ENCODE measurements at places on chromosomes 2 and 18. TPM values are rescaled to one million over a fixed set of nuclear protein-coding genes. Genes with fewer than 3 reads are reported as not detected.

Gene NEU4
- 0.13 TPM for total RNA-seq

Gene KLHL29
- 6.8 TPM for total RNA-seq

Gene FTCDNL1
- 0.59 TPM for total RNA-seq

Gene GPR35
- total RNA-seq: 2.0 TPM

Gene HTR2B
- 37.3 TPM for total RNA-seq

Gene COL4A3
- total RNA-seq: 3.5 TPM

Gene ADRA2B
- 14.9 TPM for total RNA-seq

Data from smooth muscle cell of the pulmonary artery (primary cell).